ENCODE measurements at places on chromosomes 2 and 18.

DNA sequence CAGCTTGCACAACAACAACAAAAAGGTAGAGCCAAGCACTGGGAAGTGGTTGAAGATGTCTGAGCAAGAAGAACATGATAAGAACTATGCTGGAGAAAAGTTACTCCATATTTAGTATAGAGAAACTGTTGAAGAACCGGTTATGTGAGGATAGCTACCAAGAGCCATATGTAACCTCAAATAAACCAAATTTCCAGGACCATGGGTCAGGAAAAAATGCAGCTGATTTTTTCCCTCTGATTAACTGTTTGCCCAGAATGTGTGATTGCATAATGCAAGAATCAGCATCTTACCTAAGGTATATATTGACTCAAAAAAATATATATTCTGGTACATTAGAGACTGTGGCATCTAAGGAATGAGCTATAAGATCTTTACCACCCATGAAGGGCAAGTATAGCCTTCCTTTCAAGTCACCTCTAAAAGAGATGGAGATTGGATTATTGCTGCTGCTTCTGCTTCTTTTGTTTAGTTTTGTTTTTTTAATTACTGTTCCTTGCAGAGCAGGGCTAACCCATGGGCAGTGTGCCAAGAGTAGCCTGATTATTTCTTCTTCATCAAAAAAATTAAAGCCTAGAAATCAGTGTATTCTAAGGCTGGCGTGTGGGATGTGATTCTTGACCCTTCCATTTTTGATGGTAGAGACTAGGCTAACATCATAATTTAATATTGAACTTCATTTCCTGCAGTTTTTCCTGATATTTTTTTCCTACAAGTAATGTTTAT, 76.9 kb upstream of the MAP3K20 start:
- DNase-seq, result no peak

DNA sequence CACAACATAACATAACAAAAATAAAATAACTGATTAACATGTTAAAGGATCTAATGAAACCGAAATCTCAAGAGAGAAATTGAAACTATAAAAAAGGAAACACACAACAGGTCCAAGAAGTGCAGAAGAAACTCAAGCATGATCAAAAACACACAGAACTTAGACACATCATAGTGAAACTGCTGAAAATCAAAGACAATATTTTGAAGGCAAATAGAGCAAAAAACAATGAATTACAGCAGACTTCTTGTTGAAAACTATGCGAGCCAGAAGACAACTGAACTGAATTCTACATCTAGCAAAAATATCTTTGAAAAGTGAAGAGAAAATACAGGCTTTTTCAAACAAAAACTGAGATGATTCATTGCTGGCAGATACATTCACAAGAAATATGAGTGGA, 61.3 kb downstream of the UGP2 start:
- DNase-seq, result no peak

- no peak for DNase-seq
Observed at GRCh38 chr2:195029804-195030654, 627.0 kb upstream of the SLC39A10 start.

GRCh38 chr18:10226971-10227370, 227.5 kb upstream of the APCDD1 start:
- DNase-seq, result no peak

- no peak for DNase-seq
Observed at GRCh38 chr18:24049142-24049541, 34.6 kb downstream of the TTC39C start.

DNA sequence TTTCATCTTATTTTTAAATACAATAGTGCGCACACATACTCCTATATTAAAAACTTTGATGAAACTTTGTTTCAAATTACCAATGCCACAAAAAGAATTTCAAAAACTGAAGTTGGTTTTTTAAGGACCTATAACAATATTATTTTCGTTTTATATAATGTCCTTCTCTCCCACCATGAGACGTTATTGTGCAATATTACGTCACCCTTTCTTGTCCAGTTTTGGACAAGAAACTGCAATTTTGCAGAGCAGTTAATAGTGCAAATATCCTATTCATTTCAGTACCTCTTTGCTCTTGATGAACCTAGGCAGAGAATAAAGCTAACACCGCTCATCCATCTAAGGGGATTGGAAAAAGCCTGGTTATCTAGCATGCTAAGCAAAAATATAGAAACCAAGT, 9.7 kb upstream of the ZNF516 start:
- DNase-seq, result no peak

GRCh38 chr2:60536746-60537145, 16.7 kb downstream of the BCL11A start:
- DNase-seq, result no peak

Data from brain pericyte (primary cell).